Activated CD8-positive, alpha-beta memory T cell treated with anti-CD3 and anti-CD28 coated beads, Interleukin-2, amount 10 ng/mL, durations not matched to agents 7 days and 5 days (primary cell): ENCODE measurements at places on chromosomes 7 and 10. TPM values are rescaled to one million over a fixed set of nuclear protein-coding genes. Genes with fewer than 3 reads are reported as not detected.
A peak's percentile ranks its signal among the peaks of the same experiment; 100 is the strongest.

Gene HOXA11
- total RNA-seq = not detected

- no peak for DNase-seq
- H3K27ac ChIP-seq = no peak overlapping the region
- H3K36me3 ChIP-seq = peaks cover 27% of the 10 kb centered on the region
- H3K27me3 ChIP-seq = no peaks in the 10 kb centered on the region
Measured at GRCh38 chr10:27223964-27224363, 16.6 kb downstream of the ACBD5 start.

DNA sequence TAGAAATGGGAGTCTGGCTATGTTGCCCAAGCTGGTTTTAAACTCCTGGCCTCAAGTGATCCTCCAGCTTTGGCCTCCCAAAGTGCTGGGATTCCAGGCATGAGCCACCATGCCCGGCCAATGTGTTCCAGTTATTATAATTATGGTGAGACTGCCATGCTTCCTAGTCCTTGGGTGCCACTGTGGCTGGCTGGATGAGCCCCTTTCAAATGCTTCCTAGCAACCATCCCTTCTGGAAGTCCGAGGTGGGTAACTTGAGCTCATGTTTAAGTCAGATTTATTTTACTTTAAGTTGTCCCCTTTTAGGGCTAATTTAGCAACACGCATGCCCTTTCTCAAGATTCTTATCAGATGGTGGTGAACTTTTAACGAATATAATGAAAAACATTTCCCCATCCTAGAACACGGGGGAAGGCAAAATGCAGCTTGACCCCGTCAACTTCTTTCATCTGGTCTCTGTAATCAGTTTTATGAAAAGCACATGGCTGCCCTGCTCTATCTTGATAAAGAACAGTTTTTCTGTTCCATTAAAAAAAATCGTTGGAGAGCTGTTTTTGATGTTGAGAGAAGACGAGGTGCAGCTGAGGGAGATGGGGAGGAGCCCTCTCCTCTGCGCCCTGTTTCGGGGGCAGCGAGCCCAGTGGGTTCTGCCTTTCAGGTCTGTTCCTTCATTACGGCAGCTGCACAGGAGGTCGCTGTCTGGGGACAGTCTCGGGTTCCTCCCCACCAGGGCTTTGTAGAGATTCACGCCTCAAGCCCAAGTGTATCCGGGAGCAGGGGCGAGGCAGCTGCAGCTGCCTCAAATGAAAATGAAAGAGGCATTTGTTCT is 61.0 kb upstream of the MKI67 start:
- peak overlapping the region; percentile 78 for H3K27ac ChIP-seq
- H3K36me3 ChIP-seq = peaks cover 20% of the 10 kb centered on the region
- peaks cover 27% of the 10 kb centered on the region for H3K4me1 ChIP-seq
- H3K4me3 ChIP-seq = peak overlapping the region; percentile 63

GRCh38 chr10:70926226-70927000 is 38.0 kb upstream of the PCBD1 start:
- peaks cover 8% of the 10 kb centered on the region for H3K27me3 ChIP-seq
- H3K27ac ChIP-seq = no peak overlapping the region
- no peak overlapping the region for H3K4me3 ChIP-seq
- DNase-seq = no peak

DNA sequence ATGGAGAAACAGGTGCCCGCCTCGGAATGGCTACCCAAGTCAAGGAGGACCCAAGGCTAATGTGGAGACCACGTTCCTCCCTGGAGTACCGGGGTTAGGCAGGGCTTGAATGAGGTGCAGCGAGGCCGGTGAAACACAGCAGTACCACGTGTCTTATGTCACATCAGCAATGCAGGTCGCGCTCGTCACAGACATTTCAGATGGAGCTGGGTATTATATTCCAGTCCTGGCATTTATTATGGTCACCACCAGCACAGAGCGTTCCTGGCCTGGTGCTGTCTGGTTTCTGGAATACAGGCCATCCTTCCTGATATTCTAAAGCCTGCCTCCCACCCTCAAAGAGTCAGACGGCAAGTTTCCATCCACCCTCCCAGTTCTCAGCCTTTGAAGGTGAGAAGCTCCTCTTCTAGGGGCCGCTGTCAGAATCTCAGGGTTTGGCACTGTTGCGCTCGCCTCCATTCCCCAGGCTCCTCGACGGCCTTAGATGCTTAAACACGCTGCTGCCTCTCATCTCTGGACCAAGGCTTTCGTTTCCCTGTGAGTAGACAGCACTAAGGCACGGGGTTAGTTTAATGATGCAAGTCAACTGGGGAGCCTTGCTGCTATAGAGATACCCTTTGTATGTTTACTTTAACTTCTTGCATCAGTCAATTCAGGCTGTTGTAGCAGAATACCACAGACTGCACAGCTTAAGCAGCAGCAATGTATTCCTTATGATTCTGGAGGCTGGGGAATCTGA is 377.6 kb downstream of the DPP6 start:
- H3K27ac ChIP-seq = no peak overlapping the region
- no peaks in the 10 kb centered on the region for H3K27me3 ChIP-seq
- H3K36me3 ChIP-seq = no peaks in the 10 kb centered on the region
- no peaks in the 10 kb centered on the region for H3K4me1 ChIP-seq
- no peak overlapping the region for H3K4me3 ChIP-seq
- no peak for DNase-seq

DNA sequence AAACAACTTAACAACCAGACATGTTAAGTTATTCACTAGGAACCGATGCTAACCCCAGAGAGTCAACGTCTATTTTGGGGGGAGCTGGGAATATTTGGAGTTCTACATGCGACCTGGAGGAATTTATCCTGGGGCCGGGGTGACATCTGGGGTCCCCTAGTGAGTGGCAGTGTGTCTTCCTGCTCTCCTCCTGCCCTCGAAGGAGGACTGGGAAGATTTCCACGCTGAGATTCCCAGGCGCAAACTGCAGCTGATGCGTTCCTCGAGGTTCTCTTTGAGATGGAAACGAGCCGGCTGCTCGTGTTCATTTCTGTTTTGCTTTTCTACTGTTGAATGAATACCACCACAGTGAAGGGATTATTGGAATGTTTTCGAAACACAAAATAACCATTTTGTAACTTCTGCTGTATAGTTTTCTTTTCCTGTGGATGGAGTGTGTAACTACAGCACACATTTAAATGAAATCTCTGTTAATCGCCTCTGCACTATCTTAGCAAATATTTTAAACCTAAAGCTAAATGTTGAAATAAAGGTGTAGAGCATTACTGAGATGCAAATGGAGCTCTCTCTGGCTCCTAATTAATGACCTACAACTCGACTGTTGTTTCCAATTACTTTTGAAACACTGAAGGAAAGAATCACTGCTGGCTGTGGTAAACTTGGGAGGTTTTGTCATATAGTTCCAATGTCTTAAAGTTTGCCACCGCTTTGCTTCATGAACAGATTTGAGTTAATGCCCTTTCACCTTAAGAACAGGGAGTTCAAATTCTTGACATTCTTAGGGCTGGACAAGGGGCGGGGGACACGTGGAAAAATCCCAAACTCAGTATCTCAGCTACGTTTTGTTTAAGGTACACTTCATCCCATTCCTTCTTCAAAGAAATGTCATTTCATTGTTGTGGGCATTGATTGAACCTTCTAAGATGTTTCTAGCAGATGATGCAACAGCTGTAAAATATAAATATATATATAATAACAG is 21.1 kb downstream of the GATA3 start:
- no peak for DNase-seq
- peaks cover 29% of the 10 kb centered on the region for H3K4me1 ChIP-seq
- no peak overlapping the region for H3K27ac ChIP-seq
- no peak overlapping the region for H3K4me3 ChIP-seq
- peaks cover 54% of the 10 kb centered on the region for H3K36me3 ChIP-seq
- no peaks in the 10 kb centered on the region for H3K27me3 ChIP-seq
